ENCODE measurements at places on chromosomes 3 and 15.

GRCh38 chr15:78992416-78993256, 47.8 kb upstream of the CTSH start:
- DNase-seq: no peak

GRCh38 chr3:14823393-14823792, 4.6 kb downstream of the FGD5 start:
- DNase-seq: no peak

DNA sequence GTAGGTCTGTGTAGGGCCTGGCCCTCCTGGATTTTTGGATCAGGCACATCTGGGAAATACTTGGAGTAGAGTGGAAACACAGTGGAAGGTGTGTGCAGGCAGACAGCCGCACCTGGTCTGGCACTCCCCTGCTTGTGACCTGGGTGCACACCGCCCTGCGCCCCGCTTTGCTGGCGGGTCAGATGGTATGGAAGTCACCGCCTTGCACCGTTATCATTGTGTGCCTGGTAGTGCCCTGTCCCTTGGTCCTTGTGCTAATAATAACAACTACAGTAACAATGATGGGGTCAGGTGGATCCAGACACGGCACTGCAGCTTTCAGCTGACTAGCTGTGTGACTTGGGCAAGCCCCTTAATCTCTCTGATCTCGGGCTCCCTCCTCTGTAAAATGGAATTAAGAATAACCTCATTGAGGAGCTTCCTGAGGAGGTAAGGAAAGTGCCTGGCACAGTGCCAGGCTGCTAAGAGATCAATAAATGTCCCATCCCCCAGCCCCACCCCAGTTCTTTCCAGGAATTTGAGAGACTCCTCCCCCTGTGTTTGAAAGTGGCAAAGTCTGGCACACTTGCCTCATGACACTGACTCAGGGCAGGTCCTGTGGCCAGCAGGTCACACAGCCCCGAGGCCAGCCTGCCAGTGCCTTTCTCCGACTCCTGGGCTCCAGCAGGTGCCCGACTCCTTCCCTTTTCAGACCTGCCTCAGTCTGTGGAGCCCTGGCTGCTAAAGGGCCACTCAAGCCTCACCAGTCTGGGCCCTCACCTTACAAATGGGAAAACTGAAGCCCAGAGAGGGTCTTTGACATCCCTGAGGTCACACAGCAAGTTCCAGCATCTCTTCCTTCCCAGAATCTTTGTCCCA, 9.8 kb downstream of the ISG20 start:
- no peak for DNase-seq

DNA sequence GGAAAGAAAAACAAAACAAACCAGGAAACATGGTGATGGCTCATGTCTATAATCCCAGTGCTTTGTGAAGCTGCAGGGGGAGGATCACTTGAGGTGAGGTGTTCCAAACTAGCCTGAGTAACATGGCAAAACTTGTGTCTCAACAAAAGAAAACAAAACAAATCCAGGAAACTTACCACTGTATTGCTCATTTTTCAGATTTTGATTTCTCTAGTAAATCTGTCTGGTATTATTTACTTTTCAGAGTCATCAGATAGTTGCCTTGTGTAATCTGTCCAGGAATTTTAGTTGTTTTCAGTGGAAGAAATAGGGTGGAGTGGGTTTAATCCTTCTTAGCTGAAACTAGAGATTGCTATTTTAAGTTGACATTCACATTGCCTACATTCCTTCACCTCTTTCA, 91.8 kb upstream of the ALCAM start:
- no peak for DNase-seq

DNA sequence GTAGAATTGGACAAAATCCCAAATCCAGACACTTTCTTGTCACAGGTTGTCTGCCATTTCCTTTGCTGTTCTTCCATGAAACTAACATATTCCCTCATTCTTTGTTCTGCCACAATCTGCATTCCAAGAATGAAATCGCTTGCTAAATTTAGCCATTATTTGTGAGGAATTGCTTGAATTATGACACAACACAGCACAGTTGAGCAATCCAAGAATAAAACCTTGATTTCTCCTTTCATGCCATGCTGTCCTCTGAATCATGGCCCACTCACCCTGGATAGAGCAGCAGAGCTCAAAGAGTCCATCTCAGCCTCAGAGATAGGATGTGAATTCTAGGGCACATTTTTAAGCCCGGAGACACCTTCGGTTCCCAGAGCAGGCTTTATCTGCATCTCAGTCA, 35.2 kb upstream of the GREM1 start:
- DNase-seq: no peak

- no peak for DNase-seq
Measured at GRCh38 chr15:45777781-45778180, 143.0 kb downstream of the SQOR start.

DNA sequence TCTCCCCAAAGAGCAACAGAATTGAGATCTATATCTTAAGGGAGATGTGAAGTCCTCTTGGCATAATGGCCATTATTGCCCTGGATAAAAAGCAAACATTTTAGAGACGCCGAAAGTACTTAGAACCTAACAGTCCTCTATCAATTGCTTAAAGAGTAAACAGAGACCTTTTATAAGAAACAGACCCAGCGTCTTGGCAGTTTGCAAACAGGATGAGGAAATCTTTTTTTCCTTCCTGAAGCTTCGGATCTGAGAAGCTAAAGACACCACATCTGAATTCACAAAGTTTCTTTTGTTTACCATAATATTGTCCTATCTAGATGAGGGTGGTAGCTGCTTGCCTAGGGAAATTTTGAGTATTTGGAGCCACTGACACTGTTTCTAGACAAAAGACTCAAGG, 59.9 kb upstream of the LIMD1 start:
- DNase-seq: no peak

DNA sequence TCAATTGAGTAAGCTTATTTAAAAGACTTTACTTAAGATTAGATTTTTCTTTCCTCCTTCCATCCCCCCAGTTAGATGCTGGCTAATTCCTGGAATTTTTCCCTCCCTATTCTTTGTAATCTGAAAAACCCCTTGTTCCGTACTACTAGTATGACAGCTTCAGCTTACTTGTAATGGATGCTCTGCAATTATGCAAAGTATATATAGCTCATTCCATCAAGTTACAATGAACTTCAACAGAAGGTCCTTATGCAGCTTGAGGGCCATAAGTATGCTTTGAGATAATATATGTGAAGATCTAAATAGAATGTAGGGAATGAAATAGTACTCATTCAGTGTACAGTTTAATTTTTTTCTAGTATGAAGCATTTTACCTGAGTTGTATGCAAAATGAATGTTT, 398.3 kb upstream of the NAALADL2 start:
- no peak for DNase-seq

- no peak for DNase-seq
Measured at GRCh38 chr3:6706777-6707176, 154.1 kb upstream of the GRM7 start.

- no peak for DNase-seq
Measured at GRCh38 chr3:114651555-114651954, 357.7 kb downstream of the TIGIT start.

DNA sequence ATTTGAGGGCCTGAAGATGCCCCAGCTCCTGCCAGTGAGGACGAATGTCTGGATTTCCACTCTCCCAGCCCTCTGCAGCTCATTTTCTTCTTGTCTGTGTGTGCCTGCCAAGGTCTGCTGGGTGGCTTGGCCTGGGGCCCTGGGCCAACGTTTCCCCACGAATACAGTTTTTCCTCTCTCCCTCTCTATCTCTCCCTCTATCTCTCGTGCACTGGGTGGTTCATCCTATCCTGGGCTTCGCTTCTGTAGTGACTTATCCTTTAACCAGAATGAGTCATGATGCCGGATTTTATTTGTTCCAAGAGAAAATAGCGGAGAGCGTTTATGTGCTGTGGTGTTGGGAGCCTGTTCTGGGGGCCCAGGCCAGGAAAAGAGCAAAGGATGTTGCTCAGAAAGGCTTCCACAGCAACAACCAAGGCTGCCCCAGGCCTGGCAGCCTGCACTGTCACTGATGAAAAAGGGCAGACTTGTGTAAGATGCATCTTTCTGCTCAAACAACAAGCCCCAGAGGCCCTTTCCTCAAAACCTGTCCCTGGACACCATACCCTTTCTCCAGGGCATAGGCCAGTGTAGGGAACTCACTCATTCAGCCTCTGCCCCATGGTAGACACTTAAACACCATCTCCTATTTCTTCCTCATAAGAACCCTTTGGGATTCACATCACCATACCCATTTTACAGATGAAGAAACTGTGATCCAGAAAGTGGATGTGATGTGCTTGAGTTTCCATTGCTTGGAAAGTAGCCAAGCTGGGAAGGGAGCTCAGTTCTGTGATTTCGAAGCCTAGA, 47.3 kb downstream of the ITGA11 start:
- DNase-seq: no peak

- DNase-seq: no peak
Measured at GRCh38 chr3:161171113-161171512, 50.0 kb upstream of the NMD3 start.

DNA sequence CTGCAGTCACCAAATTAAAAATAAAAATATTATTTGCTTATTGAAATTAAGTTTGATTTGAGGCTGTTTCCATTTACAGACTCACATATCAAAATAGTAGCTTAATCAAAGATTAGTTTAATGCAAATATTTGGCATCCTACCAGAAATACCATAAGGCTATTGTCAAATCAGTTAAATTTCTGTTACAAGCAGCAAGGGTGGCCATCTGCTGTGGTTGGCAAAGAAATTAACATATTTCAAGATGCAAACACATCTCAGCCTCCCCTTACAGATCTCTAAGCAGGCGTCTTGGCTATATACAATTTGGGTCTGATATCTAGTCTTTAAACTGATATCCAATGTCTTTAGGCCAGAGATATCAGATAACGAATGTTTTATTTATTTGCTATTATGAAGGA, 83.2 kb upstream of the NEDD4 start:
- DNase-seq: no peak

GRCh38 chr3:152377184-152377570, 108.4 kb downstream of the MBNL1 start:
- no peak for DNase-seq

DNA sequence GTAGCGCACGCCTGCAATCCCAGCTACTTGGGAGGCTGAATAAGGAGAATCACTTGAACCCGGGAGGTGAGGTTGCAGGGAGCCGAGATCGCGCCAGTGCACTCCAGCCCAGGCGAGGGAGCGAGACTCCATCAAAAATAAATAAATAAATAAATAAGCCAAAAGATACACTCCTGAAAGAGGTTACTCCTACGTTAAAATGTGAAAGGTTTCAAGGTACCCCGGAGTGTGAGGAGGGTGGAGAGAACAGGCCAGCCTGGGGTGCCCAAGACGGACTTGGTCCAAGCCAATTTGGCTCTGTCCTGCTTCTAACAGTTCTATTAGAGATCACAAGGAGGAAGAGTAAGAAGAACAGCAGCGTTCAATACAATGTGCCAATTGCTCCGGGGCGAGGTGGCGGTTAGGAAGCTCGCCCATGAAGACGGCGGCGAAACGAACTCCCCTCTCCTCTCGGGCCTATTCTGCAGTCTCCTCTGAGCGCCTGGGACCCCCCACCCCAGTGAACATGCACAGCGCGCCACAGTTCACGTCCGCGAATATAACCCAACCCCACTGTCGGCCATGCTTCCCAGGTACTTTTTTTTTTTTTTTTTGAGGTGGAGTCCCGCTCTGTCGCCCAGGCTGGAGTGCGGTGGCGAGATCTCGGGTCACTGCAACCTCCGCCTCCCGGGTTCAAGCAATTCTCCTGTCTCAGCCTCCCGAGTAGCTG, 942 bp downstream of the ELP6 start:
- DNase-seq: peak; percentile 7

DNA sequence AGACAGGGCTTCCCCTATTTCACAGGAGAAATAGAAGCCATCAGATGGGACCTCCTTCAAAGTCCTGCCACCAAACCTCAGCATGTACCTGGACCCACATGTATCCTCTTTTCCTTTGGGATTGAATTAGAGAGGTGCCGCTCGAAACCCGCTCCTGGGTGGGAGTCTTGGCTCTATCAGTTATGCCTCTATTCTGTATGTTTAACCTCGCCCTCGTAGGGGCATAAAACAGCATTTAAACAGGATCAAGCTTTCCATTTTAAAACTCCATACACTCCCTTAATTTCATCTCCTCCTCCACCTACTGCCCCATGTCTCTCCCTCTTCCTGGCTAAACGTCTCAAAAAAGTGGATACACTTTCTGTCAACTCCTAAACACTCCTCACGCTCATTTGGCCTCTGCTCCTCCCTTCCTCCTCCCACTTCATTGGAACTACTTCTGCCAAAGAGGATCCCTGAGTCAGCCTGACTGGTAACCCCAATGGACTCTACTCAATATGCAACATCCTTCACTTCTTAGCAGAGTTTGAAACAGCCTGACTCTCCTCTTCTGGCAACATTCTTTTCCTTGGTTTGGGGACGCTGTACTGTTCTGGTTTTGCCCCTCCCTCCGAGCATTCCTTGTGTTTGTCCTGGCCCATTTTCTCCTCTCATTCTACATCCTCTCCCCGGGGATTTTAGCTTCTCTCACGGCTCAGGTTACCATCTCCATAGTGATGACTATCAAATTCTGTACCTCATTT, 23.0 kb upstream of the MUC20 start:
- no peak for DNase-seq

DNA sequence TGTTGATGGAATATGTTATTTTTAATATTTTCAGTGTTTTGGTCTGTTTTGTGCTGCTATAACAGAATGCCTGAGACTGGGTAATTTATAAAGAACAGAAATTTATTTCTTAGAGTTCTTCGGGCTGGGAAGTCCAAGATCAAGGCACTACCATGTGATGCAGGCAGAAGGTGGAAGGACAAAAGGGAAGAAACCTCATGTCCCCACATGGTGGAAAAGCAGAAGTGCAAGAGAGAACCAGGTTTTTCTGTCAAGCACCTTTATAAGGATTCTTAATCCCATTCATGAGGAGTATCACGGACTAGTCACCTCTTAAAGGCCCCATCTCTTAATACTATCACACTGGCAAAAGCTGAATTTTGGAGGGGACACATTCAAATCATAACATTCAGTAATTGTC, 57.9 kb upstream of the EPHB3 start:
- DNase-seq: no peak

DNA sequence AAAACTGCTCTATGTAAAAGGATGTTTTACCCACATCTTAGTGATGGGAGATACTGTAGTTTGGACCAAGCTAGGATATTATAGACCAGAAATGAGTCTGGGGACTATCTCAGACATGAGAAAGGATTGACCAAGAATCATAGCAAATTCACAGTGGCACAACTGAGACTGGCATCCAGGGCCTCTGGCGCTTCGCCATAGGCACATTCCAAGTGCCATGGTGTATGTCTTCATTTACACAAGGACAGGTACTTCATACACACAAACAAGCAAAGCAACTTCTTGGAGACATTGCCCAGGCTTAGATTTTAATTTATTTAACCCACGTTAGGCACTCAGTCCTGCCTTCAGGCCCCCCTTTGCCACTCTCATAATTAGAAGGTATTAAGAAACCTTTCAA, 28.9 kb downstream of the CACNA1D start:
- DNase-seq: no peak

- DNase-seq: no peak
Measured at GRCh38 chr3:180615954-180616353, 14.0 kb downstream of the TTC14 start.

GRCh38 chr3:144873066-144873465, 901.4 kb downstream of the DIPK2A start:
- DNase-seq: no peak

- DNase-seq: no peak
Measured at GRCh38 chr3:184579513-184579912, 17.9 kb downstream of the EPHB3 start.

GRCh38 chr15:70767667-70768066, 4.3 kb upstream of the UACA start:
- no peak for DNase-seq

Measured in activated T-cell treated with anti-CD3 and anti-CD28 coated beads for 4 hours (primary cell).